Naive B cell (primary cell): ENCODE measurements at places on chromosomes 4 and X.

DNA sequence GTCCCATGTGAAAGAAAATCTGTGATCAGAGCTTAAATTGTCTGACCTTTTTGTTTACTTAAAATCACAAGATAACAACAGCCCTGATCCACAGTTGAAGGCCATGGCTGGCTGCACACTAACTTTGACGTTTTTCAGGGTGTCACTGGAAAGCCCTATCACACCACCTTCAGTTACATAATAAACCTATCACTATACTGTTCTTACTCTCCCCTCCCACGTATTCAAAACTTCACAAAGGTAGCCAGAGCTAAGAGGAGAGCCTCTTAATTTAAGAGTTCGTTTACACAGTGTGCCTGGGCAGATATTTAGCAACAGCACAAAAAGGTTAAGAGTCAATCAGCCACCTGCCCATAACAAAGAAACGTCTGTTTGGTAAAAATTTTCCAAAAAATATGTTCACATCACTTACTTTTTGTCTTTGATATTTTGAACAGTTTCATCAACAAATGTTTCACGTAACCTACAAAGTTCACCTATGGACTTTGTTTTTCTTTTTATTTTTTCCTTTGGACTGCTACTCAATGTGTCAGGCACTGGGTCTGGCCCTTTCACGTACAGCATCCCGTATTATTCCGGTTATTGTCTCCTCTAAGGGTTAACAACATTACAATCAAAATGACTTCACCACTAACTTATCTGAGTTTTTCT, 25.0 kb downstream of the RFC1 start:
- no peak for DNase-seq

DNA sequence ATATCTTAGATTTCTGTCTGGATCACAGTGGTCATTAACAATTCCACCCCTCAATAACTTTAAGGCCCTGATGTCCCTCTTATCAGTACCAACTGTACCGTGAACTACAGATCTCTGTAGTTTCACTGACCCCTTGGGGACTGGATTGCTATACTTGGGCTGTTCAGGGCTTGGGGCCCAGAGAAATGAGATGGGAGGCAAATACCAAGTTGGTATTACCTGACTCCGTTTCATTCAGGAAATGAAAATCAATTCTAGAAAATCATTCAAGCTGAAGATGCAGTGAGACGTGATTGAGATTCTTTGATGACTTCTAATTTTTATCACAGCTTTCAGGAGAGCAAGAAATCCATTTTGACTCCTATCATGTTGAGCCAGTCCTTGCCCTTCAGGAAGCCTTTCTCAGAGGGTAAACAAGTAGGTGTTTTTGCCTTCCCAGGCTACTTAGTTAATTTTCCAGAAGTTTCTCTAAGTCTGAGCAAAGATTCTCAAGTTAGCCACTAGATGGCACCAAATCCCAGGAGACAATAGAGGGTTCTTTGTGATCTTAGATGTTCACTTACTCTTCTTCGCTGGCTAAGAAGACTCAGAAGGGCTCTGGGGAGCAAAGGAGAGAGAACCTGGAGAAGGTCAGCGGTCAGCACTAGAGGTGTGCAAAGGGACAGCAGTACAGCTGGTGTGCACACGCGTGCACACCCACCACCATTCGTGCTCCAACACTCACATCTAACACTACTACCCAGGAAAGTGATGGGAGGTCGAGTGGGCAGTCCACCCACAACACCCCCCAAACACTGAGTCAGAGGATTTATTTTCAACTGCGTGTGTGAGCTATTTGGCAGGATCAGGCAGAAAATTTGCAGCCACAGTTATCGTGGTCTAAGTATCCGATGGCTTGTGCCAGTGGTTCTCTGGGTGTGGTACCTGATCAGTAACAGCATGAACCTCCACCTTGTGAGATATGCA, 7.4 kb downstream of the HNRNPH2 start:
- peak; percentile 61 for DNase-seq

GRCh38 chr4:19159874-19160273, 1091.8 kb upstream of the SLIT2 start:
- no peak for DNase-seq

DNA sequence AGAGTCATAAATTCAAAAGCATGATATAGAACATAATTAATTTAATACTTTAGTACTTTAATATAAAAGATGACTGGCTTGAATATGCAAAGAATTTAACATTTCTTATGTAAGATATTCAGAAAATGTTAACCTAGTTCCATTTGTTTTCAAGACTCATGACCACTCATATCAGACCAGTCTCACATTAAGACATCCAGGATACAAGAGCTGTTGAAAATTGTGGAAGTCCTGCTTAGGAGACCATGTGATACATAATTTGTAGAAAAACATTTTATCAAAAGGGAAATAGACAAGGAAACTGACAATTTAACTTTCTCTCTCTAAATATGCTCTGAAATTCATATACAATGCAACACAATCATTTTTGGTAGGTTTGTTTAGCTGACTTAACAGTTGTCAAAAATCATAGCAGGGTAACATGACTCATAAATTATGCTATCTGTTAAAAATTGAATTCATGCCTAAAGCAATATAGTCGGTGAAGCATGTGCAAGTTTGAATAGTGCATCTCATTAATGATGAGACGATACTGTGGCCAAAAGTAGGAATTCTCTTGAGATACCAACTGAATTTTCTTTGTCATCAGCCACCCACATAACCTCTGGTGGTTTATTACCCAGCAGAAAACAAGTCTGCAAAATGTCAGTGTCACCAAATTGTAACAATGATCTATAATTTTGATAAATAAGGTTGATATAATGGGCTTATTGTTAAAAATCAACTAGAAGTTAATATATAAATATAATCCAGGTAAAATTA, 211.4 kb downstream of the GASK1B start:
- DNase-seq = no peak

DNA sequence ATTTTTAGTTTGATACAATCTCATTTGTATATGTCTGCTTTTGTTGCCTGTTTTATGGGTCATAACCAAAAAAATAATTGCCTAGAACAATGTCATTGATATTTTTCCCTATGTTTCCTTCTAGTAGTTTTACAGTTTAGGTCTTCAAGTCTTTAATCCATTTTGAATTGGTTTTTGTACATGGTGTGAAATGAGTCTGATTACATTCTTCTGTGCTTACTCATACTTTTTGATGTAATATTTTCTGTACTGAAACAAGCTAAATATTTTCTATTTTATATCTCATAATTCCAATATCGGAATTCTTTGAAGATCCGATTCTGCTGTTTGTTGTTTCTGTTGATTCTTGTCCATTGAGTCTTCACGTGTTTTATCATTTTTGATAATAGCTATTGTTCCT, 10.6 kb downstream of the TMEM156 start:
- no peak for DNase-seq

- no peak for DNase-seq
These were observed 231.5 kb upstream of the ATP6AP2 start for GRCh38 chrX:40349251-40349650.

DNA sequence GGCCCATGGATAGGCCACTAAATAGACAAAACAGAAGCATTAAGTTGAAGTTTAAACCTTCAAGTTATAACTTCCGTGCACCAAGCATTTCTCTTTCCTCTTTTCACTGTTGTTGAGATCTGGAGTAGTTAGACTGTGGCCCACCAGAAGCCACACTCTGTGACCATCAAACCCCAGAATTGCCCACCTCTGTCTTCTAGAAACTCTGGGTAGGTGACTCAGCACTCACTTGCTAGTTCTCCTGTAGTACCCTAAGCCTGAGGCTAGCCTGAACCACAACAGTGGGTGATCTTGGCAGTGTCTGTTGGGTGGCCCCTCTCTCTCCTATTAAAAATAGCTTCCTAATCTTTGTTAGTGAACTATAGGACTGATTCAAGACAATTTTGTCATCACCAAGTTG, 24.6 kb upstream of the CD40LG start:
- no peak for DNase-seq

- DNase-seq = no peak
These were observed 27.5 kb downstream of the LIAS start for GRCh38 chr4:39486221-39486804.
